ENCODE measurements at places on chromosomes 13 and 19. TPM values are rescaled to one million over a fixed set of nuclear protein-coding genes. Genes with fewer than 3 reads are reported as not detected.

LMTK3 gene
- total RNA-seq, result 0.32 TPM

GRCh38 chr19:6811906-6812305 is 39.4 kb downstream of the VAV1 start:
- DNase-seq, result no peak

- no peak for DNase-seq
Measured at GRCh38 chr19:33343859-33344572, 29.5 kb upstream of the CEBPG start.

DNA sequence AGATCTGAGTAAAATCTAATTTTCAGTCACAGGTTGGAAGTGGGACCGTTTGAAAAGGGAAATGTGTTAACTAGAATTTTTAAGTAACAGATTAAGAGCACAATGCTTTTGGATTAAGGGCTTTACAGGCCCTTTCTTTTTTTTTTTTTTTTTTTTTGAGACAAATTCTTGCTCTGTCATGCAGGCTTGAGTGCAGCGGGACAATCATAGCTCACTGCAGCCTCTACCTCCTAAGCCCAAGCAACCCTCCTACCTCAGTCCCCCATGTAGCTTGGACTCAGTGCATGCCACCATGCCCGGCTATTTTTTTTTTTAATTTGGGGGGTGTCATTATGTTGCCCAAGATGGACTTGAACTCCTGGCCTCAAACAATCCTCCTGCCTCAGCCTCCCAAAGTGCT is 363.7 kb downstream of the LIG4 start:
- DNase-seq, result no peak

DNA sequence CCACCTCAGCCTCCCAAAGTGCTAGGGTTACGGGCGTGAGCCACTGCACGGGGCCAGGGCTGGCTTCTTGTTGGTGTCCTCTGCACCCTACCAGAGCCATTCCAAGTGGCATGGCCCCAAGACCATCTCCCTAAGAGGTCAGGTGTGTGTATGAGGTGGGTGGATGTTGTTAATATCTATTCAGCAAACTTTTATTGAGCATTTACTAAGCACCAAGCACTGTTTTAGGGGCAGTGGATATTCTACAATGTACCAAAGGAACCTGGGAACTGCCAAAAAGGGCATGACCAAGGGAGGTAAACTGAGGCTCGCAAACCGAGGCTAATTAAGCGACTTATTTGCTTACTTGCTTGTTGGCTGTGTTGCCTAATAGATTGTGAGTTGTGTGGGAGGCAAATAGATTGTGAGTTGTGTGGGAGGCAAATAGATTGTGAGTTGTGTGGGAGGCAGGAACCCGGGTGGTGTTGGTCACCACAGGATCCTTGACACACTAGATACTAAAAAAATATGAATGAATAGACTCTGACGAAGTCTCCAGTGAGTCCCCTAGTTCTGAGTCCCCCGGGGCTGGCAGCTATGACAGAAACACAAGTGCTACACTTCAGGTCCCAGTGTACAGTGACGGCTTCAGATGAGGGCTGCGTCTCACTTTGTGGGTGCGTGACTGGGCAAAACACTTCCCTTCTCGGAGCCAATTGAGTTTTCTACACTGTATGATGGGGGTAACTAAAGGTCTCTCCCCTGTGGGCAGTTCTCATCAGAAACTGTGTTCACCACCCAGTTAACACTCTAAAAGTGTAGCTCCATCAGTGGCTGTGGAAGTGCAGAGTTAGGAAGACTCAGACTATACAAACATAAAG is 5.0 kb upstream of the BICRA start:
- no peak for DNase-seq

LILRA2 gene
- 2.1 TPM for total RNA-seq

DNA sequence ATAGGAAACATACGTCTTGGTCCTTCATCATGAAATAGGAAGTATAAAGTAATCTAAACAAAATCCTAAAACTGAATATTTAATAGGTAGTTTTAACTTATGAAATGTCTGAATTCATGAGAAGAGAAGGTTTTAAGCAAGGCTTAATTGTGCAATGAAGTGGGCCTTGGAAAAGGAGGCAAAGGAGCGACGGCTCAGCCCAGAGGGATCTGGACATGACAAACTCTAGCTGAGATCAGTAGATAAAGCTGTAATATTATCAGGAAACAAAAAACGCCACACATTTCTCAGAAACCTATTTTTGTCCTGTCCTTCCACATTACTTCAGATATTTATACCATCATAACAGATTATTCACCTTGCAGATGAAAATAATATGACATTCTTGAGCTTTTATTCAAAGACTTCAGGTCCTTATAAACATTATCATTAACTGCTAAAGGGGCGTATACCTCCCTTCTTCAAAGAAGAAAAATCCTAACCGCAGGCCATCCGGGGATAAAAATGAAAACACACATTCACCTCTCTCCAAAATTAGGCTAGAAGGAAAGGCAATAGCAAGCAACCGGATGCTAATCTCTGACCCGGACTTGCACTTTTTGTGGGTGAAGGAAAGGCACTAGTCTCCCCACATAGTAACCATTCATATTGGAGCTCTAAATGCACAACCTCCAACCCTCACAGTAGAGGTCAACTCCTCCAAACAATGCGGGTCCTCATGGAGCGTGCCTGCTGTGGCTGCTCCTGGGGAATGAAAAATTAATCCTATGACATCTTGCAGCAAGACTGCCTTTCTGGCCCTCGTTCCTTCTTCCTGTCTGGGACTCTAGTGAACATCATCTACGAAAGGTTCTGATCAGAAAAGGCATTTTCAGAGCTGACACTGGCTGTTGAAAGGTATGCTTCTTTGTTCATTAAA is 108.8 kb downstream of the TBC1D4 start:
- no peak for DNase-seq

PPM1N gene
- 3.7 TPM for total RNA-seq

- no peak for DNase-seq
Measured at GRCh38 chr19:6587998-6588507, 2.9 kb downstream of the CD70 start.

UHRF1 gene
- total RNA-seq, result 0.33 TPM

DNA sequence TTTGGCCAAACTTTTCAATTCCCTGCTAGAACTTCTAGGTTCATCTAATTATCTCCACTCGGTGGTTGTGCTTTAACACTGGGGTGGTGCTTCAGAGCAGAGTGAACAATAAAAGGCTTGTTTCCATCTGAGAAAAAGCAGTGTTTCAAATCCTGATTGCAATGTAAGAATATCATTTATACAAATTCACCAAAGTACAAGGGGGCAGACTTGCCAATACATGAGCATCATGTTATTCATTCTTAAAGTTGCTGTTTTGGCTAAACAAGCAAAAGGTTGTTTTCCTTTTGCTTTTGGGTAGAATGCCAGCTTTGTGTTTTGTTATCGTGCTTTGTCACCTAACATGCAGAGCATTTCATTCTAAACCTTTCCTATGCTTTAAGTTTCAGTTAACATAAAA is 78.5 kb upstream of the UBAC2 start:
- DNase-seq, result no peak

SIGLEC8 gene
- 0.86 TPM for total RNA-seq

RFPL4AL1 gene
- total RNA-seq, result not detected

DNA sequence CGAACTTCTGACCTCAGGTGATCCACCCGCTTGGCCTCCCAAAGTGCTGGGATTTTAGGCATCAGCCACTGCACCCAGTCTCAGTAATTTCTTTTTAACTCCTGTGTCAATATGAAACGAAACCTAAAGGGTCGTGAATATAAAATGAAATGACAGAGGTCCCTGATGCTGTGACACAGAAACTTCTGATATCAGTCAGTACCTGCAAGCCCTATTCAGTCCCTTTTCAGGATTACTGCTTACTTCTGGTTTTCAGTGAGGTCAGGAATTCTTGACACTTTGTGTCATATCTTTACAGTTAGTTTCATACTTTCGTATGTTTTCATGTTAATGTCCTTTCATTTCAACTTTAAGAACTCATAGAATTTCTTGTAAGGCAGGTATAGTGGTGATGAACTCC is 58.7 kb downstream of the RNF17 start:
- no peak for DNase-seq

DNA sequence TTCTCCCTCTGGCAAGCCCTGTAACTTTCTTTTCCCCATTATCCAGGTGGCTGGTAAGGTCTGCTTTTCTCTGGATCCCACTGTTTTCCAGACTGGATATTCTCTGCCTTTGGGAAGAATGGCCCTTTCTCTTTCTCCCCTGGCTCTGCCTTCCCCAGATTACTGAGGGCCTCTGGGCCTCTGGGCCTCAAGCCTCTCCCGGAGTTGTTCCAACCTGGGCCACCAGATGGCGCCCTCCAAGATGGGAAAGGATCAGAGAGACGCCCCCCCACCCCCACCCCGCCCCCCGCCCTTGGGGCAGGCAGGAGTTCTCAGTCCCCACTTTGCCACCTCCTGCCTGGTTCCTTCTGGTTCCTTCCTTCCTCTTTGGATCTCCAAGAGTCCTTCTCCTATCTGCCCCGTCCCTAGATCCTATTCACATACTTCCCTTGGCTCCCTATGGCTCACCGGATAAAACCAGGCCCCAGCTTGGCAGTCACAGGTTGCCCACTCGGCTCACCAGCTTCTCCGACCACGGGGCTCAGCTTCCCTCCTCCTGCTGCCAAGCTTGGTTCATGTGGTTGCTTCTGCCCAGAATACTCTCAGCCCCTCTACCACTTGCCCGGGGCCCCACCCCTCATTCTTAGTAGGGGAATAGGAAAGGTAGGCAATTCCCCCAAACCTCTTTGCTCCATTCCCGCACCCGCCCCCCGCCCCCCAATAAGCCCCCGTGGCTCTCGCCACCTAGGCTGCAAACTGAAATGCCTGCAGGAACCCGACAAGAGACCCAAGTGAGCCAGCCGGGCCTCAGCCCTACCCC is 13.1 kb downstream of the EPS8L1 start:
- no peak for DNase-seq

DNA sequence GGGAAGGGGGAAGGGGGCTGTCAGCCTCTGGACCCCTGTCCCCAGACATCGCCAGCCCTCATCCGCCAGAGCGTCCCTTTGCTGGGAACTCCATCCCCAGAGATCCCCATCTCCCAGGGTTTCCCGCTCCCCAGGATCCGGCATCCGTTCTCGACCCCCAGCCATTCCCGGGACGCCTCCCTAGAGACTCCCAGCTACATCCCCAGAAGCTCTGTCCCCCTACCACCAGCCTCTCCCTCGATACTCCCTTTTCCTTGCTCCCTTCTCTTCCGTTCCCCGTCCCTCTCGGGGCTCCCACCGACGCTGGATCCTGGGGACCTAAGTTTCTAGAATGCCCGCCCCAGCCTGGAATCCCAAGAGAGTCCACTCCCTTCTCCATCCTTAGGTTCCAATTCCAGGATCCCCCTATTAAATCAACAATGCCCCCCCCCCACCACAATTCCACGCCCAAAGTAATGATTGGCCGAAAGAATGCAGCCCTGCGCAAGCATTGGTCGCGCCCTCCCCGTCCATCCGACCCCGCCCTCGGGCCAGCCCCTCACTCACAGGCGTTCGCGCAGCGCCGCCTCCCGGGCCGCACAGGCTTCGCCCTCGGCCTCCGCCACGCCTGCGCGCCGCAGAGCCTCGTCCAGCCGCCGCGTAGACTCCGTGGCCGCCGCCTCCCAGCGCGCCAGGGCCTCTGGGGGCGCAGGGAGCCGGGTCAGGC is 3.2 kb downstream of the CCDC194 start:
- peak; percentile 95 for DNase-seq

FGF21 gene
- total RNA-seq, result not detected

DNA sequence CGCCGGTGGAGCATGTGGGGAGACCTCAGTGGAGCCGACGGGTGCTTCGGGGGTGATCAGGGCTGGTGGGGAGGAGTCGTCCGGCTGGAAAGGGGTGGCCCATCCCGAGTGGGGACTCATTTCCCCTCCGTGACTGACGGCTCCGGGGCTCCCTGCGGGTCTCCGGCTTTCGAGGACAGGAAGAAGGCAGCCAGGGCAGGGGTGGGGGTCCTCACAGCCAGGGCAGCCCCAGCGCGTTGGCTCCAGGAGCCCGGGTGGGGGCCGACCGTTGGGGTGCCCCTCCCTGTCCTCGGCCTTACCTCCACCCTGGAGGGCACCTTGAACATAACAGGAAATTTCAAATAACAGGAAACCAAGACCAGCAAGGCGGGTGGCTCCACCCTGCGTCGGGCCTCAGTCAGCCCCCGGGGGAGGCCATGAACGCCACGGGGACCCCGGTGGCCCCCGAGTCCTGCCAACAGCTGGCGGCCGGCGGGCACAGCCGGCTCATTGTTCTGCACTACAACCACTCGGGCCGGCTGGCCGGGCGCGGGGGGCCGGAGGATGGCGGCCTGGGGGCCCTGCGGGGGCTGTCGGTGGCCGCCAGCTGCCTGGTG is at the start of gene S1PR4:
Gene S1PR4 (plus strand): TSS at position 393 of the 596 bp plus-strand sequence. CDS start 24 bp downstream, at position 417.
- DNase-seq, result no peak

DNA sequence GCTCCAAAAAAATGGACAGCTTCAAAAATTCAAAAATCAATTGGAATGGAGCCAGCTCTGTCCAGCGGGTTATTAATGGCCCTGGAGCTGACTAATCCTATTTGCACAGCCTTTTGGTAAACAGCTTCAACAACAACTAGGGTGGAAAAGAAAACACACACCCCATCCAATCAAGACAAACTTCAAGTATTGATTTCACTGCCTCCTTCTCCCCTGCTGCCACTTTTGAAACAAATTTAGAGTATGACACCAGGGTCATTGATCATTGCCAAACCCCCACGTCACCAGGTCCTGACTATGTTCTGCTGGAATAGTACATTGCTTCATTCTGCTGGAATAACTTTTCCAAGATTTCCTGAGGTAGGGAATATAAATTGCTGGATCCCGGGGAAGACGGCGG is 56.8 kb upstream of the GTF3A start:
- no peak for DNase-seq

- DNase-seq, result no peak
Measured at GRCh38 chr13:47869776-47870175, 131.3 kb downstream of the SUCLA2 start.

DNA sequence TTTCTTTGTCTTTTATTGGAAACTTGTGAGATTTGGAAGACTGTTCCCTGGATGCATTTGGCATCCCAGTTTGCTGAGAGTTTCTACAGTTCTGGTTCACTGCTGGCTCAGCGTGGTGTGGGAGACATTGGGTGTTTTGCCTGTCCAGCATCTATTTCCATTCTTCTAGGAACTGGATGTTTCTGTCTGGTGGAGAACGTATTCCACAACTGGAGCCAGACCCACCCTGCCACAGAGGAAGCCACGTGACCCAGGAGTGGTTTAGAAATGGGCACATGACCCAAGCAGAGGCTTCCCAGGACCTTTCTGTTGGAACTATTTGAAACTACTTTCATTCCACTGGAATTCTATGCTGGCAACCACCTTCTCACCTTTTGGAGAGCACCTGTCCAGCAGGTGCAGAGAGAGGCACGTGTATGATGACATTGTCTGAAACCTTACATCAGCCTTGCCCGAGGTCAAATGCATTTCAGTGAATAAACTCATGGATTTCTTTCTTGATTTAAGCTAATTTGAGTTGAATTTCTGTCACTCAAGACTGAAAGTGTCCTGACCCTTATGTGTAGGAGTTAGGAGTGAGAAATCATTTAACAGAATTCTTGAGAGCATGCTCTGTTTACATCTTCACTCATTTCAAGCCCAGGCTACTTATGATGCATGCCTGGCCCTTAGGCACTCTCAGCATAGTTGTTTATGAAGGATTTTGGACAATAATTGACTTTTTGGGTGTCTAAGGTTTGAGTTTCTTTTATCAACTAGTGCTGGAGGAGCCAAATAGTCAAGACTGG is 121.8 kb downstream of the AKAP11 start:
- no peak for DNase-seq

All from esophagus muscularis mucosa (tissue), 4 donors.